ENCODE measurements at places on chromosomes 13 and 19. TPM values are rescaled to one million over a fixed set of nuclear protein-coding genes. Genes with fewer than 3 reads are reported as not detected.

CRB3 gene
- not detected for total RNA-seq

GNG8 gene
- total RNA-seq: not detected

HIF3A gene
- not detected for total RNA-seq

SYT3 gene
- total RNA-seq: 0.36 TPM

LILRB3 gene
- total RNA-seq: not detected

TEX29 gene
- not detected for total RNA-seq
